ENCODE measurements at places on chromosomes 2 and 18. TPM values are rescaled to one million over a fixed set of nuclear protein-coding genes. Genes with fewer than 3 reads are reported as not detected.
A peak's percentile ranks its signal among the peaks of the same experiment; 100 is the strongest.

DNA sequence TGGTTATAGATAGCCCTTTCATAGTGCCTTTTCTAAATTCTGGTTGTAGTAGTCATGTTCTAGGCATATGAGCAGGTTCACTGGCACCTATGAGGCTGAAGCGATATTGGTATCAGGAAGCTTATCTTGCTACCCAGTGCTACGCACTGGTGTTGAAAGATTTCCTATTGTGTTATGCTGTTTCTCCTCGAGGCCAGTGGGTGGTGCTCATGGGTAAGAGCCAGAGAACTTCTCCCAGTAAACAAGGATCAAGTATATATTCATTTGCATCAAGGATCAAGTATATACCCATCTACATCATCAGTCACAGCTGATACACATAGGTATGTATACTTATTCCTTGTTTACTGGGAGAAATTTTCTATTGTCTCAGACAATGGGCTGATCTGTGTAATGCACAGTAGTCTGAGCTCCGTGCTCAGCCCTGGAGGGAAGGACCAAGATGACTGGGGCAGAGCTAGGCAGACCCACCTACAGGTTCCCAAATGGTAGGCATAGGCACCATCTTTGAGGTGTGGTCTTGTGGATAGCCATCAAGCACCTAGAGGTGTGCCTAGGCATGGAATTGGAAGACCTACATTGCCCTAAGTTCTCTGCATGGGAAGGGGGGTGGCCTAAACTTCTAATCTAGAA lies 101.2 kb upstream of the GALNT13 start:
- no peak overlapping the region for H3K27ac ChIP-seq
- no peaks in the 10 kb centered on the region for H3K27me3 ChIP-seq
- DNase-seq: no peak

DNA sequence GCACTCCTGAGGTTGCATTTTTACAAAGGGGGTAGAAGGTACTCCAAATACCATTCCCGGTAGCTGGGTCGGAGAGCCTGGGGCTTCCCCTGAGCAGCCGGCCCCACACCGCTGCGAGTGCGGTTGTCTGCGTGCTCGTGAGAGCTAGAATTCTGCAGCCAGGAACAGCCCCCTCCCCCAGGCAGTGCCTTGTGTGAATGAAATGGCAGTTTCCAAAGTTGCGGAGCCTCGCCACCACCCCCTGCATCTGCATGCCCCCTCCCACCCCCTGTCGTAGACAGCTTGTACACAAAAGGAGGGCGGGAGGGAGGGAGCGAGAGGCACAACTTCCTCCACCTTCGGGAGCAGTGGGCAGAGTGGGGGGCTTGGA lies 1.1 kb downstream of the MYCN start:
- no peaks in the 10 kb centered on the region for H3K27me3 ChIP-seq
- no peak for DNase-seq
- no peaks in the 10 kb centered on the region for H3K4me1 ChIP-seq
- H3K4me3 ChIP-seq: peak overlapping the region; percentile 29
- H3K36me3 ChIP-seq: no peaks in the 10 kb centered on the region

DNA sequence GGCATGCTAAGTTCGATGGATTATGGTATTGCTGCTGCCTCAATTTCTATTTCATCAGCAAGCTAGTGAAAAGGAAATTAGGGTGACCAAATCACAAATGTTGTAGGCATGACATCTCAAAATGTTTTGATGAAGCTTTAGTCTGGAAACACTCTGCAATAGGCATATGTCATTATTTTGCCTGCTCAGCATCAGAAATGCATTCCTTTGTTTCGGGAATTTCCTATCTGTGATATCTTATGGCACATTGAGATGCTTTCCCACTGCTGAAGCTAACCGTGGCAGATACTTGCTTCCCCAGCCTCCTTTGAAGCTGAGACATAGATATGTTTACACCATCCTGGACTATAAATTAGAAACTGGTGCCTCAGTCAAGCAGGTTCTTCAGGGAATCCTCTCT lies 119.7 kb downstream of the CDC42EP3 start:
- no peaks in the 10 kb centered on the region for H3K27me3 ChIP-seq
- H3K36me3 ChIP-seq: no peaks in the 10 kb centered on the region
- H3K4me1 ChIP-seq: no peaks in the 10 kb centered on the region
- DNase-seq: no peak

GRCh38 chr2:11945139-11946126 lies 199.0 kb downstream of the LPIN1 start:
- no peaks in the 10 kb centered on the region for H3K36me3 ChIP-seq
- DNase-seq: no peak
- H3K27ac ChIP-seq: no peak overlapping the region

DNA sequence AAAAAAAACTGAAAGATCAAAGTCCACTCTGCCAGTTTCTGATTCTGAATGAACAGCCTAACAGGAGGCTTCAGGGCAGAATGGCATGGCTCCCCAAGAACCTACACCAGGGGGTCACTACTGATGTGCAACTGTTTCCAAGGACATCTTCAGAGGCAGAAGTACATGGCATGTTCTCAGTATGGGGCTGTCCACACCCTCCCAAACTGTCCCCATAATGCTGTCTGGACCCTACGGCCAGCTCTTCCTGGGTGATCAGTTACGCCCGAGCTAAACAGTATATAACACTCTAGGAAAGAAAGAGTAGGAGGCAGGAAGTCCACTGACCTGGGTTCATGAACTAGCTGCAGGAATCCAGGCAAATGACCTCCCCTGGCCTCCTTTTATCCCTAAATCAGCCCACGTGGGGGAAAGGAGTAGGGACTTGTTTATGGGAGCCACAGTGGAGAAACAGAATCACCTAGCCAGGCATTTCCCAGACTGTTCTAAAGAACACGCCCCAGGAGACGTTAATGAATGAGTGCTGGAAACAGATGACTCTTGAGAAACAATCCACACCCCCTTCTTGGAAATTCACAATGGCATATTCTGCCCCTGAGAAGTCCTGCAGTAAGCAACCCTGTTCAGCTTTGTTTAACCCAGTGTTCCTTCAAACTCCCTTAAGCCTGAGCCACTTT lies 2.5 kb downstream of the TMBIM1 start:
- peak overlapping the region; percentile 91 for H3K4me3 ChIP-seq
- no peaks in the 10 kb centered on the region for H3K36me3 ChIP-seq
- H3K27ac ChIP-seq: peak overlapping the region; percentile 100

Gene SMCHD1
- 6.6 TPM for polyA plus RNA-seq

Gene NT5C1B
- polyA plus RNA-seq: 0.05 TPM

Gene ZNF385B
- 0.49 TPM for polyA plus RNA-seq

Gene UGT1A5
- not detected for polyA plus RNA-seq

Gene EVX2
- polyA plus RNA-seq: 0.02 TPM

Measured in pancreas (tissue), 10 donors.